Endothelial cell of umbilical vein (primary cell): ENCODE measurements at places on chromosomes 7 and 10. TPM values are rescaled to one million over a fixed set of nuclear protein-coding genes. Genes with fewer than 3 reads are reported as not detected.

DNA sequence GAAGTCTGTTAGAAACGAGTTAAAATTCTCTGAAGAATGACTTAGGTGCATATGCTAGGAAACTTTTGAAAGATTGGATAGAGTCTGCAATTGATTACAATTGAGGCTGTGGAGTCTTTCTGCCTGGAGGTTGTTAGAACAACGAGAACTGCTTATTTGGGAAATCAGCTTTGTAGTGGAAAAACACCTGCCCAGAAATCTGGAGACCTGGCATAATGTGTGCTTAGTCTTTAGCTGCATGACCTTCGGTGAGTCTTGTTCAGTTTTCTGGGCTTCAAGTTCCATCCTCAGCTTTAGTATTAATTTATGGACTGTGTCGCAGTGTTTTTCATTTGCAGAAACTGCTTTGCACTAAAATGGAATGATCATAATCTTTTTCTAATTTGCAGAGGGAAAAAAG is 31.7 kb downstream of the CCNY start:
- DNase-seq = no peak

GRCh38 chr10:385571-386300 is 250.5 kb downstream of the ZMYND11 start:
- DNase-seq = no peak

The FBXO24 gene
- total RNA-seq = 0.35 and 0.38 TPM in 2 replicates

DNA sequence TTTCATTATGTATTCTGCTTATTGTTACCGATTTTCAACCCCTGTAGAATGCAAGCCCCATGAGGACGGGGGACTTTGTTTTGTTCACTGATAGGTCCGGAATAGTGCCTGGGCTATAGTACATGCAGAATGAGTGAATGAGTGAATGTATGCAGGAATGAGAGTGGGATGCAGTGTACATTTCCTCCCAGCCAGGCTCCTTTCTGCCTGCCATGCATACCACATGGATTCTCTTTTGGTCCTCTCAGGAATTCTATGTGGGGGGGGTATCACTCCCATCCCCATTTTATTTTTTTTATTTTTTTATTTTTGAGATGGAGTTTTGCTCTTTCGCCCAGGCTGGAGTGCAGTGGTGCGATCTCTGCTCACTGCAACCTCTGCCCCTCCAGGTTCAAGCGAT is 16.7 kb downstream of the TRIM56 start:
- no peak for DNase-seq

The CFAP70 gene
- 0.12 and 0.27 TPM in 2 replicates for total RNA-seq

DNA sequence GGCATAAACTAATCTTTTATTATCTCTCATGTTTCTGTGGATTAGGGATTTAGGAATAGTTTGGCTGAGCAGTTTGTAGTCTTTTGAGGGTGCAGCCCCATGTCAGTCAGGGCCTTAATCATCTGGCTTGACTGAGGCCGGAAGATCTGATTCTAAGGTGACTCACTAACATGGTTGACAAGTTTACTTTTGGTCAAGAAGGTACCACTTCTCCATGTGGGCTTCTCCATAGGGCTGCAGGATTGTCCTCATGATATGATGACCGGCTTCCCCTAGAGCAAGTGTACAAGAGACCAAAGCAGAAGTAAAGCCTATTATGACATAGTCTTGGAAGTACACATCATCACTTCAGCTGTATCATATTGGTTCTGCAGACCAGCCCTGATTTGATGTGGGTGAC is 45.9 kb upstream of the OIT3 start:
- DNase-seq = no peak

DNA sequence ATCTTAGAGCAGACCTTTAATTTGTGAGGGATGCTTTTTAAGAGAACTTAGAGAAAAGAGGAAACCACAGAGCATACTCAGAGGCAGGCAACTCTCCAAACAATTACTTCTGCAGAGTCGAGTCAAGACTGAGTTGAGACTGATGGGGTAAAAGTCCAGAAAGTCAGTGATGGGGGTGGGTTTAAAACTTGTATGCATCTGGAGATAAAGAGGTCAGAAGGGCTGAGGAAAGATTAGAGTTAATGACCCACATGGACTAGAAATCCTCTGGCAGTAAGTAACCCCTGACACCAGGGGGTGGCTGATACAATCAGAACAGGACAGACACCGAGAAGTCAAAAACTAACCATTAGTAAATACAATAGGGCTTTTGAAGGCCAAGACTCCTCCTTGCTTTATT is 42.4 kb upstream of the SEPTIN7 start:
- no peak for DNase-seq

DNA sequence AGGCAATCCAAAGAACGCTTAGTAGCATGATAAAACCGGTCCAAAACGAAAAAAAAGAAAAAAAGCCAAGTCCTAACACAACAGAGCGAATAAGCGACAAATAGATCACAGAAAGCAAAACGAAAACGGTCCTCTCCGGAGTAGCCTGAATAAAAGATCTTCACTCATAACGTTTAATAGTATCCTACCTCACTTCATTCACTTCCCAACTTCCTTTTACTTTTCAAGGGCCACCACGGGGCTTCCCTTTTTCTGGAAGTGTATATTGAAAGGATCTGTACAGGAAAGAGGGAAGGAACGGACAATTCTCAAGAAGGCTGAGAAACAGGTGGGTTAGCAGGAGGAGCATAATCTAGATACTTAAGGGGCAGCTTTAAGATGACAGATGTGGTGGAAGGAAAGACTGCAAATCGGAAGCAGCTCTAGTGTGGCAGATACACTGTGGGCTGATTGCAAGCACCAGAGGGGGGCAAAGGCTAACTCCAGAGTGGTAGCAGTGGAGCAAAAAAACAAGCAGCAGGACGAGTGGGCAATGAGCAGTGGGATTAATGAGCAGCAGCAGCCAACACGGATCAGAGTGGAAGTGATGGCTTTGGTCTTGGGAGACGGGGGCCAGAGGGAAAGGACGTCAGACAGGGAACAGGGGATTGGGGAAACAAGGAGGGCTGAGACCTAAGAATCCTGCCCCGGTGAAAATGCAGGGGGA is 866 bp downstream of the CNOT4 start:
- DNase-seq = peak; percentile 67

- DNase-seq = peak; percentile 55
Observed at GRCh38 chr10:42753507-42754154, 29.0 kb upstream of the BMS1 start.

- no peak for DNase-seq
Observed at GRCh38 chr7:77561352-77561751, 24.3 kb downstream of the PTPN12 start.

DNA sequence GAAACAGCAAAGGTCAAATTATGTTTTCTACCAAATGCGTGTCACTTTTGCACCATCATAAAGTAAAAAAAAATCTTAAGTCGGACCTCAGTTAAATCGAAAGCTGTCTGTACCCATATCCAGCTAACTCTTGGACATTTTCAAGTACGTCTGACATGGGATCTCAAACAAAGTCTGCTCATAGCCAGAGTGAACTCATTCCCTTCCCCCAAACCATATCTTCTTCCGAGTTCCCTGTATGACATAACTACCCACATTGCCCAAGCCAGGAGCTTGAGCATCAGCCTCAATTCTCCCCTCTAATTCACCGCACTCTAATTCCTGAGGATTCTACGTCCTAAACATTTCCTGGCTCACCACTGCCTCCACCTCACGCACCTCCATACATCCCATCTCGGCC is 44.8 kb upstream of the TARP start:
- no peak for DNase-seq

DNA sequence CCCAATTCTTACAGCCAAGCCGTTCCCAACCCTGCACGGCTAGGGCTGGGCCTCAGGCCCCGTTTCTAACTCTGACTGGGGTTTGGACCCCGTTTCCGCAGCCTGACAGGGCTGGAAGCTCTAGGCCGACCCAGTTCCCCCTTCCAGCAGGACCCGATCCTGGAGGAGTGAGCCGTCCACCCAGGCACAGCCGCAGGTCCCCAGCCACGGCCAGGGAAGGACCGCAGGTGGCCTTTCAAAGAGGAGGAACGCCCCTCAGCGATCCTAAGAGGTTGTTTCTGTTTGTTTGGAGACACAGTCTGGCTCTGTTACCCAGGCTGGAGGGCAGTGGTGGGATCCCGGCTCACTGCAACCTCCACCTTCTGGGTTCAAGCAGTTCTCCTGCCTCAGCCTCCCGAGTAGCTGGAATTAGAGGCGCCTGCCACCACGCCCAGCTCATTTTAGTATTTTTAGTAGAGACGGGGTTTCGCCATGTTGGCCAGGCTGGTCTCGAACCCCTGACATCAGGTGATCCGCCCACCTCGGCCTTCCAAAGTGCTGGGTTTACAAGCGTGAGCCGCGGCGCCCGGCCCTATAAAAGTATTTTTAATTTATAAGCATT is 778 bp upstream of the GET4 start:
- no peak for DNase-seq

GRCh38 chr7:47331179-47331565 is 250.7 kb downstream of the TNS3 start:
- no peak for DNase-seq

- no peak for DNase-seq
Observed at GRCh38 chr10:110865809-110866482, 5.8 kb upstream of the PDCD4 start.

DNA sequence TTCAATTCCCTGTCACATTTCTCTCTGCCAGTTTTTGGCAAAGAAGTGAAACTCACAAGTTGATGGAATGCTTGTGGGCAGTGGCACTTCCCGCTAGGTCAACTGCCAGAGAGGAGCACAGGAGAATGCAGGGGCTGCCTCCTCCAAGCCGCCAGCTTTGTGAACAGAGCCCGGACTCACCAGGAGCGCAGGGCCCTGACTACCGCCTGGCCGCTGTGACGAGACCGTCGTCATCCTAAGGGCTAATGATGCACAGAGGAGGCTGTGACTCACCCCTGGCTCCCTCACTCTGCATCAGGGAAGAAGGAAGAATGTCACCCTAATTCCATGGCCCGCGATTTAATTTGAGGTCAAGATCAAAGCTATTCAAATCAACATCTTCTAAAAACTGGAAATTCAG is 123.9 kb downstream of the TAX1BP1 start:
- DNase-seq = no peak

GRCh38 chr10:10792681-10793080 is 225.0 kb upstream of the CELF2 start:
- peak; percentile 89 for DNase-seq

DNA sequence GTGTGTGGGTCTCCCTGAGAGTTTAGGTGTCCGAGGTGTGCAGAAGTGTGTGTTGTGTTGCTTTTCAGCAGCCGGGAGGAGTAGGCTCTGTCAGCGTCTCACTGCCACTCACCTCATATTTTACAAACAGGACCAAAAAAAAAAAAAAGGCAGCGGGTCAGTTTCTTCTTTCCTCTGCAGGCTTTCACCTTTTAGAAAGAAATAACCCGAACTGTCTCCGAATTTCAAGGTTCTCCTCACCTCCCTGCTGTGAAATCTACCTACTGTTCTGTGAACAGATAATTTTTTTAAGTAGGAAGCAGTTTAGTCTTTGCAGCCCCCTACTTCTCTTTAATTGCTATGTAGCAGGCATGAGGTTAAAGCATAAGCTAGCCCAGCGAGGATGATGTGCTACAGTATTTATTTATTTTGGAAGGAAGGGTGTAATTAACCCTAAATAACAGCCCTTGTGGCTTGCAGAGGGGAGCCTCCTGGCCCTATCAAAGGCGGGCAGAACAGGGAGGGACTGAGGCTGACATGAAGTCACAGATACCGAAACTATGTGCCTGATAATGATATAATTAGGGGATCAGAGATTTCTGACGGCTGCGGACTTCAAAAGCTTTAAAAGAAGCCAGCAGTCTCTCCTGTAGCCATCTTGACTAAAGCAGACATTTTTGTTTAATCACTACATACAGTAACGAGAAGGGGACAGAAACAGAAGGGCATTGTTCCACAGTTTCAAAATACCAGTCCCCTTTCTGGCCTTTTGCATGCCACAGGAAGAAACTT is 1.6 kb downstream of the BAMBI start:
- peak; percentile 49 for DNase-seq

DNA sequence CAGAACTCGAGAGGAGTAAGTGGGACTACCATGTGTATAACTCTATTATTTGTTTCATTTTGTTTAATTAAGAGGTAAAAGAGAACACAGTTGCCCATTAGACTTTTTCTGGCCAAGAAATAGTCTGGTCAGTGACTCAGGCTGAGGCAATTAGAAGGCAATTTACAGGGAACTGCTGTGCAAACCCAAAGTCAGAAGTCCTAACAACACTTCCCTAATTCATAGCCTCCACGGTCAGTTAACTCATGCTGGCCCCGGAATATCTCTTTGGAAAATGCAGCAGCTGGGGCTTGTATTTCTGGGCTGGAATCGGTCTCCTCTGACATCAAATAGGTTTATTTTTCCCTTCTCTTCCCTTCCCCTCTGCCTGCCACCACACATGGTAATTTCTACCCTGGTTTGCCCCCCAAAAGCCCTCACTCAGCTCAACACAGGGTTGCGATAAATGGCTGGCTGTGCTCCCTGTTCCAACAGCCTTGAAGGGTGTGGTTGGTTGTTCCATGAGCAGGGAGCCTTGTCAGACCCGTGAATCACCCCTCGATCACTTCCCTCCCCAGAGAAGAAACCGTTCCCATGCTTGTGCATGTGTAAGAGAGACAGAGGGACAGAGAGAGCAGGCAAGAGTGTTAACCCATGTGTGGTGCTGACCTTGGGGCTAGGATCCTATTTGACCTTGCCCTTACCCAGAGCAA is 5.3 kb downstream of the SH3PXD2A start:
- peak; percentile 75 for DNase-seq

The USP54 gene
- 13.5 and 14.2 TPM in 2 replicates for total RNA-seq

The PDLIM1 gene
- 70.4 and 122 TPM in 2 replicates for total RNA-seq

GRCh38 chr7:131107337-131108211 is 220.1 kb upstream of the MKLN1 start:
- DNase-seq = peak; percentile 92

- no peak for DNase-seq
Observed at GRCh38 chr7:108308276-108308675, 148.0 kb downstream of the NRCAM start.

DNA sequence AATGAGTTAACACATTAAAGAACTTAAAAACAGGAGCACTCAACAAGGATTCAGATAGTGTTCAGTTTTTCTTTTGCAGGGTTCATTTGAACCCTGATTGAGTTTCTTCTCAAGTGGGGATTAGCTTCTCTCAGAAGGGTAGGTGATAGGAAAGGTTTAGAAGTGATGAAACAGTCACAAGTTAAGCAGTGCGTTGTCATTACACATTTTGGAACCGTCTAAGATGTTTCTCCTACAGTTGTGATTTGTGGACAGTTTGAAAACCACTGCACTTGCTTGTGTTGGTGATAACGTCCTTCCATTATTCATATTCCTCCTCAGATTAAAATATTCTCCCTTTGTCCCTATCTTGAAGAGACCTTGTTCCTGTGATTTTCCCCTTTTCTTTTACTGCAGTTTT is 2.7 kb downstream of the STMP1 start:
- no peak for DNase-seq
